Stimulated activated CD4-positive, alpha-beta T cell treated with anti-CD3 and anti-CD28 coated beads, Interleukin-2, amount 100 ng/mL, for 48 hours (primary cell): ENCODE measurements at places on chromosomes 16 and 17.
A peak's percentile ranks its signal among the peaks of the same experiment; 100 is the strongest.

DNA sequence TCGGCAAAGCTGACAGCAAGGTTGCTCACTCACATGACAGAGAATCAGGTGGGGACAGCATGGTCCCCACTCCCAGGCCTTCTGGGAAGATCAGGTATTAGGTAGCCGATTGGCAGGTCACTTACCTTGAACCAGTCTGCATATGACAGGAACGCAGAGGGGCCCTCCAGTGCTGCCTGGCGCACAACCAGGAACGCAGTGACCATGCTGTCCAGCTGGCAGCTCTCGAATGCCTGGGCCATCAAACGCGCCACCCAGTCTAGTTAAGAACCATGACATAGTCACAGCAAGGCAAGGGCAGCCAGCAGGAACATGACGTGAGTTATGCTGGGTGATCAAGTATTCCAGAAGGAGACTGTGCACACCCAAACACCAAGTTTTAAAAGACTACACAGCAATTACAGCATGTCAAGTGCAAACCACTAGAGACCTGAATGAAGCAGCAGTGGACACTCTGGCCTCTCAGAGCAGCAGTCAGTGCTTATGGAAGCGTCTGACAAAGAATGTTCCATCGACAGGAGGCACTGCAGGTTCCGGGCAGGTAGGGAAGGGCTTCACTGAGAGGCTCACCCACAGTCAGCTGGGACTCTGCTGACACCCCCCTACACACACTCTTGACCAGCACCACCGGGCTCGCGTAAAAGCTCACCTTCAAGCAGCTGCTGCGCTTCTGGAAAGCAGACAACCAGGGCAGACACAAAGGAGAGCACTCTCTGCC is 25.0 kb downstream of the FANCA start:
- no peak for DNase-seq

GRCh38 chr17:45389354-45389753 is 43.3 kb downstream of the ARHGAP27 start:
- DNase-seq = no peak

- no peak for DNase-seq
These were observed 182 bp upstream of the SPECC1 start for GRCh38 chr17:20009052-20009301.

GRCh38 chr17:82497483-82498405 is 21.8 kb upstream of the FOXK2 start:
- no peak for DNase-seq

DNA sequence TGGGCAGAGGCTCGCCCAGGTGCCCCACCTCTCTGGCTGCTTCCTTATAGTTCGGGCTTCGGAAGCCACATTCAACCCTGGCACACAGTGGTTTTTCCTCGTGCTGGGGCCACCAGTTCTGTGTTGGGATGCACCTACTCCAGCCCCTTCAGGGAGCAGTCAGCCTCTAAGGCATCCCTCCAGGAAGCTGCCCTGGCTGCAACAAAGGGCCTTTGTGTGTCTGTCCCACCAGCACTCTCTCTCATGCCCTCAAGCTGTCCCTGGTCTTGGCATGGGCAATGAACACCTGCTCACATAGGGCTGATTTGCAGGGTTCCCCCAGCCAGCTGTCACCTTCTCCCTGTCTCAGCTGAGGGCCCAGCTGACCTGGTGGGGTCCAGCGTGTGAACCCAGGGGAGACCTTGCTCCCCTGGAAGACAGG is 754 bp upstream of the NOXO1 start:
- no peak for DNase-seq

DNA sequence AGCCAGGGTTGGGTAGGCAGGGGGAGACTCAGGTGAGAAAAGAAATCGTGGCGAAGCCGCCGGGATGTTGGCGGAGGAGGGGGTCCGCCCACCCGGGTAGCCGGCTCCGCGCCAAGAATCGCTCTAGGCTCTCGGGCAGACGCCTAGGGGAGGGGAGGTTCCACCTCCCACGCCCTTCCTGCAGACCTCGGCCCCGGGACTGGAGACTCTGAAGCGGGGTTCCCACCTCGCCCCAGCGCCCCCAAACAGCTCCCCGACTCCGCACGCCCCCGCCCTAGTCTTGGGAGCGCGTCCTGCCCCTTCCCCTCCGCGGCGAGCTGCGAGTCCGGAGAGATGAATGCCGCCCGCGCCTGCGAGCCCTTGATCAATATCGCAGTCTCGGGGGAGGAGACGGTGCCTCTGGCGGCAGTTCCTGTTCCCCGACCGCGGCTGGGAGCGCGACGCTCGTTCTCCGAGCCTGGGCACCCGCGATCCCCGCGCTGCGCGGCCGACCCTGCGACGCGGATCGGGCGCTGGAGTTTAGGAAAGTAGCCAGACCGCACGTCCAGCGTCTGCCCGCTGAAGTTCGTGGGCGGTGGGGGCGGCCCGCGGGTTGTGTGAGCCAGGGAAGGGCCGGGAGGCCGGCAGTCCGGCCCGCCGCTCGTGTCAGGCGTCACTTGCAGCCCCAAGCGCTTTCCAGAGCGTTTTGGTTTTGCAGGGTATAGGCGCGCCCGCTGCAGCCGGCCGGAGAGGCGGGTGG is 790 bp downstream of the CRHR1 start:
- DNase-seq = peak; percentile 35

DNA sequence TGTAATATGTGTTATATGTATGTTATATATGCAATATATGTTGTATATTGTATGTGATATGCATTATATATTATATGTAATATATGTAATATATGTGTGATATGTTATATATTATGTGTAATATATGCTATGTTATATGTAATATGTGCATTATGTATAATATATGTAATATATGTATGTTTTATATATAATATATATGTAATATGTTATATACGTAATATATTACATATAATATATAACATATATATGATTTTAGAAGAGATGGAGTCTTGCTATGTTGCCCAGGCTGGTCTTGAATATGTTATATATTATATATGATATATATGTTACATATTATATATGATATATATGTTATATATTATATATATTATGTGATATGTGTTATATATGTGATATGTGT is 65.5 kb upstream of the DNAH17 start:
- DNase-seq = no peak

- DNase-seq = peak; percentile 27
These were observed 178.3 kb downstream of the PRKCB start for GRCh38 chr16:24013864-24014645.

- no peak for DNase-seq
These were observed 2.4 kb downstream of the NECAB2 start for GRCh38 chr16:83970430-83970815.

DNA sequence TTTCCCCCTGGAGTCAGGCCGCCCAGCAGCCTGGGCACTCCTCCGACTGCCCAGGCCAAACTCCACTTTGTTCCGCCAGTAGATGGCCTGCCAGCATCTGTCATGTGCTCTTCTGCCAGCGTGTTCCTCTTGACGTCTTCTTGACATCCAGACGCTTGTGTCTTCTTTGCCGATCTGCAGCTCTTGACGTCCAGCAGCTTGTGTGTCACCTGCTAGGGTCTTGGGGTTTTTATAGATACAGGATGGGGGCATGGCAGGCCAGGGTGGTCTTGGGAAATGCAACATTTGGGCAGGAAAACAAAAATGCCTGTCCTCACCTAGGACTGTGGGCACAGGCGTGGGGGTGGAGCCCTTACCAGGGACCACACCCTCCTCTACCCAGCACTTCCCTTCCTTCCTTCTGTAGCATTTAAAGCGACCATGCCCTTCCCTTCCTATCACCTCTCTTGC is 88.7 kb downstream of the BMERB1 start:
- DNase-seq = no peak

GRCh38 chr17:64683796-64684195 is 21.7 kb upstream of the SMURF2 start:
- DNase-seq = no peak
